ENCODE measurements at places on chromosomes 16 and 17.

DNA sequence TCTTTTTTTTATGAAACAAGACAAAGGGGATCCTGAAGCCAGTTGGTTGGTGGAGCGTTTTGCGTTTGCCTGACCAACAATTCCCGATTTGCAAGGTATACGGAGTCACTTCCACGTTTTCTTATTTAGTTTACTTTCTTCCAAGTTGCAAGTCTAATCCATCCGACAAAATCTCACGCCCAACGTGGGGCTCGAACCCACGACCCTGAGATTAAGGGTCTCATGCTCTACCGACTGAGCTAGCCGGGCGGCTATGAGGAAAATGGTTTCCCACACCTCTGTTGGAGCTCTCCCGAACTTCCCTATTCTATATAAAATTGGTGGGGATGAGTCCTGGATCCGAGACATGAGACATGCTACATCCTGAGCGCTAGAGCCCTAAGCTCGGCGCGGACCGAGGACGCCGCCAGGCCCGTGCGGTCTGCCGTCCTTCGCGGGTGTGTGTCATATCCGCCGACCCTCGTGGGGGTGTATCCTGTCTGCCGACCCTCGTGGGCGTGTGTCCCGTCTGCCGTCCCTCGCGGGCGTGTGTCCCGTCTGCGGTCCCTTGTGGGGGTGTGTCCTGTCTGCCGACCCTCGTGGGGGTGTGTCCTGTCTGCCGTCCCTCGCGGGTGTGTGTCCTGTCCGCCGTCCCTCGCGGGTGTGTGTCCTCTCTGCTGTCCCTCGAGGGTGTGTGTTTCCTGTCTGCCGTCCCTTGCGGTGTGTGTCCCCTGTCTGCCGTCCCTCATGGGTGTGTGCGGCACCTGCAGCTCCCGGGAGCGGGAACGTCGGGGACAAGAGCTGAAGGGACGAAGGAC, 22.6 kb downstream of the ZNF213 start:
- DNase-seq = peak; percentile 73

GRCh38 chr16:84040226-84040822, 2.3 kb downstream of the SLC38A8 start:
- no peak for DNase-seq

- no peak for DNase-seq
These were observed 23.9 kb downstream of the ZNF213 start for GRCh38 chr16:3158510-3159314.

- no peak for DNase-seq
These were observed 146.1 kb downstream of the GAS7 start for GRCh38 chr17:10052106-10052813.
